Kidney glomerular epithelial cell (primary cell): ENCODE measurements at places on chromosomes 3 and 15.

DNA sequence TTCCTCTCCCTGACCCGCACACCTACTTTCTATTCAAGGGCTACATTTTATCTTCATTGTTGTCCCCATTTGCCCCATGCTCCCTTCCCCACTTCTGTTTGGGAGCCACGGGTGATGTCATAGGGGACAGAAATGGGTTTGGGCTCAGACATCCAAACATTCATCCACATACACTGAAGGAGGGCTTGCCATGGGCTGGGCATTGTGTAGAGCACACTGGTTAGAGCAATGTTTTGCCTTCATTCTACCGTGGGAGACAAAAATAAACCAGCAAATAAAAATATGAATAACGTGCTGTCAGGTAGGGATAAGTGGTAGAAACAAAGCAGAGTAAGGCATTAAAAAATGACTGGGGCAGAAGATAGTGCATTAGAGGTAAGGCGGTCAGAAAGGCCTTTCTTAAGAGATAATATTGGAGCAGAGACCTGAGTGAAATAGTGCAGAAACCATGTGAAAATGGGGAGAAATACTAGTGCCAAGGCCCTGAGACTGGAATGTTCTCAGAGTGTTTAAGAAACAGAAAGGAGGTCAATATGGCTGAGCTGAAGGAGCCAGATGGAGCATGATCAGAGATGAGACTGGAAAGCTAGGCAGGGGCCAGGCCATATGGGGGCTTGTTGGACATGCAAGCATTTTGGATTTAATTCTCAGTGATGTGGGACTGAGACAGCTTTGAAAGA is 40.9 kb upstream of the CLSTN2 start:
- no peak for DNase-seq

- DNase-seq, result no peak
Observed at GRCh38 chr3:131819381-131820055, 215.3 kb downstream of the CPNE4 start.

GRCh38 chr15:86556396-86557017 is 476.8 kb downstream of the AGBL1 start:
- DNase-seq, result no peak

- no peak for DNase-seq
Observed at GRCh38 chr3:18086078-18086477, 339.1 kb downstream of the SATB1 start.

DNA sequence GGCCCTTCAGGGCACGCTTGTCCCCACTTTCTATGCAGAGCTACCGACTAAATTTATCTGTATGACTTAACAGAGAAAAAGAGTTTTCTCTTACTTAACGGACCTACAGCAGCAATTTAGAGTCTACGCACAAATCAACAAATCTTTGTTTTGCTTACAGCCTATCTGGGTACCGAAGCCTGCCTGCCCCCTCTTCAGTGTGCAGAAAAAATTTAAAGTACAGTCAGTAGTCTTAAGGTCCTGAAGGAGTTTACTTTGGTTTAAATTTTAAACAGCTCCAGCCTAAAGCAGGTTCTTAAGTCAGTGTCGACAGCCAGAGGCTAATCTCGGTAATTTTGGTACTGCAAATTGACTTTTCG is 570 bp downstream of the SACM1L start:
- DNase-seq, result no peak

GRCh38 chr3:131031660-131032059 is 5.0 kb downstream of the NEK11 start:
- DNase-seq, result no peak

GRCh38 chr3:135140591-135140990 is 345.5 kb downstream of the EPHB1 start:
- no peak for DNase-seq

GRCh38 chr15:31270767-31271166 is 55.9 kb upstream of the KLF13 start:
- no peak for DNase-seq

DNA sequence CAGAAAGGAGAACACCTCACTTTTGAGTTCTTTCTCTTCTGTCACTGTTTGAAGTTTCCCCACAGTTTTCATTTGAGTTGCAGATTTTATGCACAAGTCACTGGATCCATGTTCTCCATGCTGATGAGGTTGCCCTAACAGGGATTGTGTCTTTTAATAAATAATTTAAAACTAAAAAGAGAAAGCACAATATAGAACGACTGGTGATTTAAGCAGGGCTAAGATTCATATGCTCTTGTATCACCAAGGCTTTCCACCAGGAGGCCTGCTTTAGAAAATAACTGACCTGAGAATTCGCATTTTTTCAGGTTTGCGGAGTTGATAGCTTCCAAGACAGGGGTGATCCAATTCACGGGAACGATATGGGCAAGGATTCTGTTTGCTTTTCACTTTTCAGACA is 252.0 kb upstream of the VEPH1 start:
- no peak for DNase-seq

DNA sequence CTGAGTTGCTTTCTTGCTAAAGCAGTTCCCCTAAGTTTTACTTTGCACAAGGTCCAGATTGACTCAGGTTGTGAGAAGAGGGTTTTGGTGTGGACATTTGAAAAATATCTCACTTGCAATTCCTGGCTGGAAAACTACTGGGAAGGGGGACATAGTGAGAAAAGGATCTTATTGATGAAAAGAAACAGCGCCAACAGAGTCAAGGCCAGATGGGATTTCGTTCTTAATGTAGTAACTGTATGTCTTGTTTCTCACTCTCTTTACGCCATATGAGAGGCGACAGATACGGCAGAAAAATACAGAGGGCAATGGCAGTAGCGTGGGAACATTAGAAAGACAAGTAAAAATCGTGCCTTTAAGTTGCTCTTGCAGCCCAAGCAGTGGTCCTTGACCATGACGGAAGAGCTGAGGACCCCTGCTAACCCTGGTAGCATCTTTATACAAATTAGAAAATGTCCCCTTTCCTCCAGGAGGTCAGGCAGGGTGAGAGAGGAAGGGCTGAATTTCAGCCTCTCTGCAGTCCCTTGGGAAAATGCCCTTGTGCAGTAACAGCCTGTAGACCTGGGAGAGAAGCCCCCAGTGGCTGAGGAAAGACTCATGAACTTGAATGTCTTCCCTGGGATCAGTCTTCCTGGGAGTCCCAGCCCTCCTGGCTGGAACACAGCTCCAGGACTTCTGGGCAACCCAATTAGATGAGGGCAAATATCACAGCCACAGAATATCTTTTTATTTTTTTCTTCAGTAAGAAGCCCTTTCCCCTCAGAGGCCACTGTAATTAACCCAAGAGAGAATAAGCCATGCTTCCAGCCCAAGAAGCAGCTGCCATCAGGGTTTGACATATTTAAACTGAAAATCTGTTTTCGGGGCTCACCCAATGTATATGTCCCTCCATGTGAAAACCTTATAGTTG is 113.4 kb downstream of the CD47 start:
- no peak for DNase-seq

GRCh38 chr15:100898152-100898490 is 18.5 kb downstream of the ALDH1A3 start:
- DNase-seq, result no peak

- DNase-seq, result no peak
Observed at GRCh38 chr3:190731596-190731995, 130.9 kb downstream of the GMNC start.

DNA sequence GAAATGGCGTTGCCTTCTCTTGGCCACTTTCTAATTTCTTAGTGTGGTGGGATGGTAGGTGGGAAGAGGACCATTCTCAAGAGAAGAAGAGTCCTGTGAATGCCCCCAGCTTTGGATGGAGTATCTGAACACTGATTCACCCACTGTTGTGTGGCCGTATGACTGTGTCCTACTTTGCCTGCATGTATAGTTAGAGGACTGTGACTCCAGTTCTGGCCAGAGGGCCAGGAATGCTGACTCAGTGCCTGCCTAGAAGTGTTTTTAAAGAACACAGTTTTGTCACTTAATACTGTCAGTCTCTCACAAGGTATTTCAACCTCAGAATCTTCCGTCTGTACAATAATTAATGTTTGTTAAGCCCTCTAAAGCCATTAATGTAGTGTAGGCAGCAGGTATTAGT is 2.1 kb downstream of the SEC61A1 start:
- DNase-seq, result peak; percentile 3

DNA sequence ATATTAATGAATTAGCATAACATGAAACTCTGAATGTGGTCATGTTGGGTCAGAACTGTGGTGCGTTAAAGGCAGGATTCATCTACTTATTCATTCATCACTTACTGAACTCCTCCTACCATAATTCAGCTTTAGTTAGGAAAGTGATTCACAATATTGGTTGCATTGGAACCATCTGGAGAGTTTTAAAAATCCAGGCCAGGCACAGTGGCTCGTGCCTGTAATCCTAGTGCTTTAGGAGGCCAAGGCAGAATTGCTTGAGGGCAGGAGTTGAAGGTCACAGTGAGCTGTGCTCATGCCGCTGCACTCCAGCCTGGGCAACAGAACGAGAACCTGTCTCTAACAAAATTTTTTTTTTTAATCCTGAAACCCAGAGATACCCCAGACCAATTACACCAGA is 44.2 kb upstream of the ATG7 start:
- DNase-seq, result no peak

- no peak for DNase-seq
Observed at GRCh38 chr15:45794304-45794703, 159.5 kb downstream of the SQOR start.

DNA sequence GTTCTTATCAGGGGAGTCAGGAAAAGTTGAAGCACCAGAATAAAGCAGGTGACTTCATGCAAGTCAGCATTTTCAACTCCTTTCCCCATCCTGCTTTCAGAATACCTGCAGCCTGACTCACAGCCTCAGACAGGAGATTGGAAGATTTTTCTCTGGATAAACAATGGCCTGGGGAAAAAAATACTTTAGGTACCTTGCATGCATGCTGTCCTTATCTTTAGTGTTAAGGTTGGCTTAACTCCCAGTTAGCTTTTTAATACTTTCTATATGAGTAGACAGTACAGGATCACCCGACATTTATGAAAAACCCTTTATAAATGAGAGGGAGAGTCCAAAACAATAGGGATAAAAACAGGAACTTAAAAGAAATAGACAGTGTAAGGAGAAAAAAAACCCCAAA is 53.6 kb downstream of the PAK2 start:
- DNase-seq, result peak; percentile 97

- no peak for DNase-seq
Observed at GRCh38 chr3:131750256-131750655, 247.5 kb upstream of the MRPL3 start.

DNA sequence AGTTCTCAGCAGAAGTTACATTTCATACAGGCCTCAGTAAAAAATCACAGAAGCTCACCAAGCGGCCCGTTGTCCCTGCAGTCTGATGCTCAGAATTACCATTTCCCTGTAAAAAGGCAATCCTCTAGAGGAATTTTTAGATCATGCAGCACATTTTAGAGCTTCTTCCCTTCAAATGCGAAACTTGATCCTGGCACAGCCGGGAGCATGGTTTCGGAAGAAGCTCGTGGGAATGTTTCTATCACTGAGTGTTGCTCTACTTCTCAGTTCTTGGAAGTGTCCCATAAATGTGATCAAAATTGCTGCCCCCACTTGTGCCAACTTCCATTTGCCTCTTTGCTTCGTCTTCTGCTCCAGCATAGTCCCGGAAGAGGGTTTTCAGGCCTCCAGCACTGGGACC is 3.8 kb upstream of the H1-8 start:
- no peak for DNase-seq

- DNase-seq, result no peak
Observed at GRCh38 chr3:32366638-32367397, 24.8 kb upstream of the CMTM7 start.

GRCh38 chr15:40785164-40785563 is 15.4 kb downstream of the C15orf62 start:
- DNase-seq, result no peak

DNA sequence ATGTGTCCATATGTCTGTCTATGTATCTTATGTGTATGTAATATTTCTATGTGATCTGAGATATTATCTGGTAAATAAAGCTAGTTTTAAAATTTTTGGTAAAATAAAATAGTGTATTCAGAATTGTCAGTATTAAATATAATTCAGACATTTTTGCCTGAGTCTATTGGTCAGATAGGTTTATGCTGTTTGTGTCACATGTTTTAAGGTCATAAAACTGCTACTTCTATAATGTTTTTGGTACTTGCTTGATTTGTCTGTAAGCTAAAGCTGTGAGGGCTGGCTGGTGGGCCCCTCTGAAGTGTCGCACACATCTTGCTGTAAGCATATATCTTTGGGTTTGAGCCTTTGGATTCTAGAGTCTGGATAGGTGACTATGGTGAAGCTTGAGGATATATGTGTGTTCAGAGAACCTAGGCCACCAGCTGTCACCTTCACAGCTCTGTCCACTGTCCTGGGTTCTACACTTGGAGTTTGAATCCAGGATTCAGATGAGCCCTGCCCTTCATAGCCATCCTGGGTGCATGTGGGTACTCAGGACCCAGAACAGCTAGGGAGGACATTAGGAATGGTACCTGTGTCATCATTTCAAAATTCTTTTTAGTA is 71.8 kb upstream of the STRIT1 start:
- no peak for DNase-seq

DNA sequence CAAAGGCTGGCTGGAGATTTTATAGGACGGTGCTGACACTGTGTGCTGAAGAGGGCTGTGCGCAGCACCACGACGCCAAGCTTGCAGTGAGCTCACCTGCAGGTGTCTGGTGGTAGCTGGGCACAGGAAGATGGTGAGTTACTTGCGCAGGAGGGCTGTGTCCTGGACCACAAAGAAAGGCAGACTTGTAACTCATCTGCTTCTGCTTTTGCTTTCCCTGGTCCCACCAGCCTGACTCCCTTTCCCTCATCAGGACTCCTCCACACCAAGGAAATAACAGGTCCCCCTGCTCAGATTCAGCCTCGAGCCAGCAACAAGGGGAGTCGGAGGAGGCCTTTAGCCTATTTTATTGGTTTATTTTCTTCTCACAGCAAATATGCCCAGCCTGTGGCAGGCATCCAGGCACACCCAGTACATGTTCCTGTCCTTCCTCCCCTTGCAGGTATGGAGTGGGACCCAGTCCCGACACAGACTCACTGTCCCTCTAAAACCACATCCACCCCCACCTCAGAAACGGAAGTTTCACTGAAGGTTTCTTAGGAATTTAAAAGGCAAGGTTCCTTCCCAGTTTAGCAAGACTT is 35.6 kb upstream of the FLNB start:
- DNase-seq, result no peak

DNA sequence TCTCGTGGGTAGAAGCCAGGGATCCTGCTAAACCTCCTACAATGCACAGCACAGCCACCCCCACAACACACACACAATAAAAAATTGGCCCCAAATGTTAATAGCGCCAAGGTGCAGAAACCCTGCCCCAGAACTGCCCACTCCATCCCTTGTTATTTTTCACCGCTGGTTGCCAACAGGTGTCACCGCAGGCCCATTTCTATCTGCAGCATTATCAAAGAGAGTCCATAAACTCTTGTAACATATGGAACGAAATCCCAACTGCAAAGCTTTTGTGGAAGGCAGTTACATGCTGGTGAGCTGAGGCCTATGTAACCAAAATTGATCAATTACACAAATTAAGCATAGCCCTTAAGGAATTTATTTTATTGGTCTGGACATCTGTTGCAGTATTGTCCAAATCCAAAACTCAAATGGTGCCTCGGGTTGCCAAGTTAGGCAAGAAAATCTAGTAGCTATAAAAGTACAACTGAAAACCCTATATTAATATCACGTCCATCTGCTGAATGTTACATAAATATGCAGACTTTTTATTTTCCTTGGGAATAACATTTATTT is 66.2 kb downstream of the SAMMSON start:
- no peak for DNase-seq

- DNase-seq, result no peak
Observed at GRCh38 chr3:89042236-89042835, 65.1 kb upstream of the EPHA3 start.

- DNase-seq, result no peak
Observed at GRCh38 chr3:120850381-120851295, 57.4 kb upstream of the STXBP5L start.

GRCh38 chr3:195886181-195887141 is 21.9 kb downstream of the TNK2 start:
- DNase-seq, result no peak
